ENCODE measurements at places on chromosomes 12 and 14.

DNA sequence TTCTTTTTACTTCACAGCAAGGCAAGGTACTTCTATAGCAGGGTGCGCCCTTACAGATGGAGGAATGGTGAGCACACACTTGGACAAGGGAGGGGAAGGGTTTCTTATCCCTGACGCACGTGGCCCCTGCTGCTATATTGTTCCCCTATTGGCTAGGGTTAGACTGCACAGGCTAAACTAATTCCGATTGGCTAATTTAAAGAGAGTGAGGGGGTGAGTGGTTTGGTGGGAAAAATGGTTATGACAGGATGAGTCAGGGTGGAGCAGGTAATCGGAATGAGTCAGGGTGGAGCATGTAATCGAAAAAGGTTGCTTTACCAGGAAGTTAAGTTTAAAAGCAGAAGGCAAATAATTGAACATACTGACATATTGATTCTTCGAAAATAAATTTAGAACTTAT lies 23.7 kb upstream of the RAB21 start:
- no peaks in the 10 kb centered on the region for H3K4me1 ChIP-seq
- H3K27ac ChIP-seq: no peak overlapping the region
- no peak overlapping the region for H3K4me3 ChIP-seq
- H3K36me3 ChIP-seq: no peaks in the 10 kb centered on the region
- no peaks in the 10 kb centered on the region for H3K27me3 ChIP-seq

- DNase-seq: no peak
- H3K36me3 ChIP-seq: no peaks in the 10 kb centered on the region
- H3K27ac ChIP-seq: peak overlapping the region; percentile 100
- H3K27me3 ChIP-seq: peaks cover 20% of the 10 kb centered on the region
Measured at GRCh38 chr12:48106681-48107613, 1.1 kb upstream of the SENP1 start.

GRCh38 chr14:92362781-92363235 lies 39.8 kb downstream of the SLC24A4 start:
- H3K4me1 ChIP-seq: no peaks in the 10 kb centered on the region
- DNase-seq: no peak
- H3K27ac ChIP-seq: no peak overlapping the region

GRCh38 chr14:50941151-50941550 lies 3.1 kb downstream of the PYGL start:
- H3K4me1 ChIP-seq: peaks cover 11% of the 10 kb centered on the region
- H3K27ac ChIP-seq: no peak overlapping the region
- DNase-seq: no peak
- 0 out of 2 replicates have a peak, but pooled peaks cover 4% of the 10 kb centered on the region for H3K36me3 ChIP-seq

All from GM23338 (cell line).